WTC11 (cell line): ENCODE measurements at places on chromosomes 7 and 10.
A peak's percentile ranks its signal among the peaks of the same experiment; 100 is the strongest.

DNA sequence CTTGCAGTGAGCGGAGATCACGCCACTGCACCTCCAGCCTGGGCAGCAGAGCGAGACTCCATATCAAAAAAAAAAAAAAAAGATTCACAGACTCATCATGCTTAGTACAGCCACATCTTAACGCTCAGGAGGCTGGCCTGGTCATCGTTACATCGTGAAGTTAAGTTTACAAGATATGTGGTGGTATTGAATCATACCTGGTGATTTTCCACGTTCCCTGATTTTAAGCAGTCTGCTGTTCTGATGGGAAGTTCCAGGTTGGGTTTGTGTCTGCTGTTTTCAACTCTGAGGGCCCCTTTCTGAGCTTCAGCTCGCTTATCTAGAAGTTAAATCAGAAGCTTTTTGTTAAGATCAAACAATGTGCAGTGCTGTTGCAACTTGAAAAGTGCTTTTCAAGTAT lies 6.9 kb downstream of the PPP2R2D start:
- no peak for DNase-seq
- H3K27me3 ChIP-seq: no peaks in the 10 kb centered on the region
- H3K27ac ChIP-seq: no peak overlapping the region
- H3K4me3 ChIP-seq: no peak overlapping the region
- H3K4me1 ChIP-seq: peaks cover 41% of the 10 kb centered on the region

DNA sequence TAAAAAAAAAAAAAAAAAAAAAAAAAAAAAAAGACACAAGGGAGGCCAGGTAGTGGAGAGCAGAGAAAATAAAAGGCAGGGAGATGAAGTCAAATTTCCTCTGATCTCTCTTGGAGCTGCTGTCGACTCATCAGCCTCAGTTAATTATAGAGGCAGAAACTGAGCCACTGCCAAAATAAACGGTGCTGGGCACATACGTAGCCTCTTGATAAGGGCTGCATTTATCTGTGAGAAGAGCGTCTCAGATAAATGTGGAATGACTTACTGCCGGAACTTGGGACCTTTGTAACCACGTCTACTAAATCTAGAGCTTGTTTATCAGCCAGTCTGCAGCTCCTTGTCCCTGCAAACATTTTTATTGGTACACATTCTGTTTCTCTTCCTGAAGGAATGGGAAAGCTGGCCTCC lies 162.3 kb downstream of the BAMBI start:
- no peak overlapping the region for H3K27ac ChIP-seq
- no peak for DNase-seq
- no peak overlapping the region for H3K4me3 ChIP-seq

DNA sequence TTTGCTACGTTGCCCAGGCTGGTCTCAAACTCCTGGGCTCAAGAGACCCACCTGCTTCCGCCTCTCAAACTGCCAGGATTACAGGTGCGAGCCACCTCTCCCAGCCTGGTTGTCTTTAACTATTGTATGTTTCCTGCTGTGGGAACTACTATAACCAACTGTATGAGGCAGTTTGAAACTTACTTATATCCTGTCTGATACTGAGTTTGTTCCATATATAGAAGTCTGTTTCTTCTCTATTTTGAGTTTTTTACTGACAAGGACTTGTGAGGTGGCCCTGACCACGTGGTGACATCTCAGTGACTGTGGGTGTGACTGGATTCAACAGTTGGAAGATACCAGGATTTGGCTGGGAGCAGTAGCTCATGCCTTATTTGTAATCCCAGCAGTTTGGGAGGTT lies 14.2 kb downstream of the FBH1 start:
- no peak for DNase-seq
- no peaks in the 10 kb centered on the region for H3K4me1 ChIP-seq
- no peak overlapping the region for H3K27ac ChIP-seq
- H3K4me3 ChIP-seq: no peak overlapping the region

- no peak for DNase-seq
- H3K36me3 ChIP-seq: no peaks in the 10 kb centered on the region
- H3K4me1 ChIP-seq: 0 out of 2 replicates have a peak, but pooled peaks cover 2% of the 10 kb centered on the region
- no peak overlapping the region for H3K4me3 ChIP-seq
- no peaks in the 10 kb centered on the region for H3K27me3 ChIP-seq
Observed at GRCh38 chr10:73339436-73339835, 19.2 kb downstream of the CFAP70 start.

GRCh38 chr10:119896061-119896655 lies 3.6 kb downstream of the SEC23IP start:
- H3K27ac ChIP-seq: no peak overlapping the region
- H3K27me3 ChIP-seq: no peaks in the 10 kb centered on the region
- peaks cover 14% of the 10 kb centered on the region for H3K4me1 ChIP-seq
- H3K4me3 ChIP-seq: no peak overlapping the region

DNA sequence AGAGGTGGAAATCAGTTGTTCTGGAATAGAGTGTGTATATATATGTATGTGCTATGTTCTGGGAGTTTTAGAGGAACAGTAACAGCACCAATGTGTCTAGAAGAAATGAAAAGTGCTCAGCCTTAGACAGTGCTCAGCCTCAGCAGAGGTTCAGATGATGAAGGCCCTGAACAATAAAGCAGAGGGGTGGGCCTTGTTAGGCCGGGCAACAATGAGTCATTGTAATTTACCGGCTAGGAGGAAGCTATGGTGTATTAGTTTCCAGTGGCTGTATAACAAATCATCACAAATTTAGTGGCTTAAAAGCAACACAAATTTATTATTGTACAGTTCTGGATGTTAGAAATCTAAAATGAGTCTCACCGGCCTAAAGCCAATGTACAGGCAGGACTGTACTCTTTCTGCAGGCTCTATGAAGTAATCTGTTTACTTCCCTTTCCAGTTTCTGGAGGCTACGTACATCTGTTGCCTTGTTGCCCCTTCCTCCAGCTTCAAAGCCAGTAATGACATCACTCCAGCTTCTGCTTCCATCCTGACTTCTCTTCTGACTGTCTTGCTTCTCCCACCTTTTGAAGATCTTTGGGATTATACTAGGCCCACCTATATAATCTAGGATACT lies 84.6 kb downstream of the CH25H start:
- H3K36me3 ChIP-seq: no peaks in the 10 kb centered on the region
- no peaks in the 10 kb centered on the region for H3K27me3 ChIP-seq

DNA sequence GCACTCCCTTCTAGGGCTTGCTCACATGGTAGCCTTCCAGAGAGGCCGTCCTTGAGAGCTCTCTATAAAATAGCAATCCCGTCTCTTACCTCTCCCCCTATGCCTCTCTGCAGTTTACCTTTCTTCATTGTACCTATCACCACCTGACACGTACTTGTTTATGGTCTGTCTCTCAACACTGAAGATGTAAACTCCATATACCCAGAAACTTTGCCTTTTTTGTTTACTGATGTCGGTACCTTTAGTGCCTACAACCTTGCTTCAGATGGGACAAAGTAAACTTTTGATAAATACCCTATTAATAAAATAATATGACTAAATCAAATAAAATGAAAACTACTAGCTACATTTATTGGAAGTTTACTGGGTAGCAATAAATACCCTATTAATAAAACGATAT lies 220.6 kb downstream of the GPAM start:
- H3K36me3 ChIP-seq: peaks cover 14% of the 10 kb centered on the region
- H3K27ac ChIP-seq: no peak overlapping the region
- no peak overlapping the region for H3K4me3 ChIP-seq
- no peak for DNase-seq
- no peaks in the 10 kb centered on the region for H3K4me1 ChIP-seq

DNA sequence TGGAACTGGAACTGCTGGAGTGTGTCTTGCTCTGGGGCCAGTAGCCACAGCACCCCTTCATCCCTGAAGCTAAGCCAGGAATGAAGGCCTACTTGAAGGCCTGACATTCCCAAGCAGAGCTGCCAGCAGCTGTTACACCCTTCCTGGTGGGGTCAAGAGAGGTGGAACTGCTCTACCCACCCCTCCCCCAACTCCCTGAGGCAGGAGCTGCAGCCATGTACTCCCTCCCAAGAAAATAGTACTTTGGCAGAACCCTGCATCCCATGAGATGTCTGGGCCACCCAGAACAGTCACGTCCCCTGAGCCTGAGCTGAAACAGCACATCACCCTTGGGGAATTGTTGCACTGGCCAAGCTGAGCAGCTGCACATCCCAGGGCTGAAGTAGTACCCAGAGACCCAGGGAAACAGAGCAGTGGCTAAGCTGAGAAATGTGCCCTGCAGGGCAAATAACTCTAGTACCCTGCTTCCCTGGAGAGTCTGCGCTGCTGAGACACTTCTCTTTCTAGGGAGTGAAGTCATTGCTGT lies 63.4 kb upstream of the PLA2G12B start:
- no peak overlapping the region for H3K4me3 ChIP-seq
- H3K4me1 ChIP-seq: peaks cover 12% of the 10 kb centered on the region

- no peak overlapping the region for H3K4me3 ChIP-seq
- DNase-seq: no peak
- peaks cover 31% of the 10 kb centered on the region for H3K4me1 ChIP-seq
- peaks cover 31% of the 10 kb centered on the region for H3K36me3 ChIP-seq
- no peaks in the 10 kb centered on the region for H3K27me3 ChIP-seq
Observed at GRCh38 chr7:116906391-116906790, 44.0 kb downstream of the CAPZA2 start.

- peaks cover 8% of the 10 kb centered on the region; the same call in 1 of the 2 replicates for H3K36me3 ChIP-seq
- peak overlapping the region; percentile 84 for H3K27ac ChIP-seq
- no peak for DNase-seq
Observed at GRCh38 chr7:82319674-82320118, 123.9 kb downstream of the CACNA2D1 start.

- H3K27ac ChIP-seq: no peak overlapping the region
- no peak overlapping the region for H3K4me3 ChIP-seq
- no peak for DNase-seq
- H3K27me3 ChIP-seq: peaks cover 12% of the 10 kb centered on the region
- peaks cover 26% of the 10 kb centered on the region for H3K36me3 ChIP-seq
- H3K4me1 ChIP-seq: peaks cover 9% of the 10 kb centered on the region
Observed at GRCh38 chr10:44416021-44416771, 31.3 kb upstream of the CXCL12 start.

GRCh38 chr10:75876710-75877109 lies 445.3 kb downstream of the LRMDA start:
- no peak overlapping the region for H3K27ac ChIP-seq
- no peak overlapping the region for H3K4me3 ChIP-seq
- DNase-seq: no peak
- peaks cover 3% of the 10 kb centered on the region; the same call in 1 of the 2 replicates for H3K27me3 ChIP-seq
- peaks cover 15% of the 10 kb centered on the region for H3K4me1 ChIP-seq

DNA sequence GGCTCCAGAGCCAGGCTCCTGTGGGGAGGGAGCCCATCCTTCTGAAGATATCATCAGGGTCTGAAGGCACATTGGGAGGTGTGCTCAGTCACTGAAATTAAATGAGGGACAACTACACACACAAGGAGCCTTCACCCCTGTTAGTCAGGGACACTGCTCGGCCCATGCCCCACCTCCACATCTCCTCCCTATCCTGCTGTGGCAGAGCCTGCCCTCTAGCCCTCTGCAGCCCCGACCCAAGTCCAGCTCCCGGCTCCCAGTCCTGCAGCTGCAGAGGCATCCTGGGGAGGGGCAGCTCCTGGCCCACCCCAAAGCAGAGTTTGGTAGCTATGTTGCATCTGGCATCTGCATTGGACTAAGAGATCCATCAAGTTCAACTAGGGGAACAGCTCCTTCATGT lies 136.3 kb downstream of the ZNF248 start:
- DNase-seq: no peak
- H3K27ac ChIP-seq: no peak overlapping the region
- H3K4me1 ChIP-seq: no peaks in the 10 kb centered on the region
- peaks cover 67% of the 10 kb centered on the region for H3K36me3 ChIP-seq
- H3K27me3 ChIP-seq: peaks cover 13% of the 10 kb centered on the region

GRCh38 chr10:50152792-50153272 lies 85.1 kb downstream of the WASHC2A start:
- peak; percentile 66 for DNase-seq
- no peaks in the 10 kb centered on the region for H3K36me3 ChIP-seq
- H3K27ac ChIP-seq: no peak overlapping the region
- H3K27me3 ChIP-seq: peaks cover 25% of the 10 kb centered on the region

DNA sequence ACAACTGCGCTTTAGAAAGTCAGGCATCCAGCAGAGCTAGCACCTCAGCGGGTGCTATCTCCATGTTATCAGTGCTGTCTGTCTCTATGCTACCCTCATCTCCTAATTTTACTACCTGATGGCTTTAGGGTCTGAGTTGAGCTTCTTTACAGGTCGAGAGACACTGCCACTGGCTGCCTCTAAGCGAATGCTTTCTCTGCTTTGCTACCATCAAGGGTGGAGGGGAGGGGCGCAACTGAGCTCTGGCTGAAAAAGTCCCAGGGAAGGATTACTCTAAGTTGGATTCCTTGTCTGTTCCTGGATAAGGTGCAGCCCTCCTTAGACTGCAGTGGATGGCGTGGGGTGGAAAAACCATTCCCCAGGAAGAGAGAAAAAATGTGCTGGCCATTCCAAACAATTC lies 105.7 kb downstream of the CDK14 start:
- peaks cover 29% of the 10 kb centered on the region for H3K4me1 ChIP-seq
- no peaks in the 10 kb centered on the region for H3K27me3 ChIP-seq
- H3K27ac ChIP-seq: no peak overlapping the region

- DNase-seq: no peak
- H3K27me3 ChIP-seq: no peaks in the 10 kb centered on the region
- no peak overlapping the region for H3K27ac ChIP-seq
- no peak overlapping the region for H3K4me3 ChIP-seq
- H3K36me3 ChIP-seq: peaks cover 13% of the 10 kb centered on the region
Observed at GRCh38 chr10:124728071-124728829, 15.9 kb downstream of the FAM53B start.

DNA sequence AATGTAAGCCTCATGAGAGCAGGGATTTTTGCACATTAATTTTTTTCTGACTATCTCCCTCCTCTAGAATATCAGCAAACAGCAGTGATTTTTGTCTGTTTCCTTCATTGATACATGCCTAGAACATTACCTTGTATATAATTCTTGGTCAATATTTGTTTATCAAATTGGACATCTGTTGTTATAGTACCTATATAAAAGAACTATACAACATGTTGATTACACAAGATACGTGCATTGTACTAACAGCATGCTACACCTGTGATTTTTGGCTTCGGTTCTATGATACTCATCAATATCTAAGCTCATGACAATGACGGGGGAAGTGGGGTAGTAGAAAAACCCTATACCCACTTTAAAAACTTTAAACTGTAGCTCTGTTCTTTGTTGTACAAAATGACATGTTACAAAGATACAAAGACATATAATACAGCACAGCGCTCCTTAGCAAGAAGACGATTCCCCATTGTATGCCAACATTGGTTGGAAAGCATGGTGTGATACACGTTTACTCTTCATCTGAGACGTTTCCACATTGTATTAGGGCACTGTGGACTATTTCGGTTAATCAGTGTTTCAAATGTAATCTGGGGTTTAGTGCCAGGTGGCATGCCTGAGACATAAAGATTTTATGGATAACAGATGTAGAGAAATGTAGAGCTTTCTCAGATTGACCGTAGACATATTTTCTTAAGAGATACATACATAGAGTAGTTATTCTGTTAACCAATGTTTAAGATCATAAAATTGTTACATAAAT lies 70.5 kb upstream of the FOXP2 start:
- H3K4me3 ChIP-seq: no peak overlapping the region
- H3K27me3 ChIP-seq: no peaks in the 10 kb centered on the region
- no peak for DNase-seq
- peaks cover 6% of the 10 kb centered on the region; the same call in 1 of the 2 replicates for H3K4me1 ChIP-seq
- no peaks in the 10 kb centered on the region for H3K36me3 ChIP-seq

- H3K27me3 ChIP-seq: peaks cover 22% of the 10 kb centered on the region
- peaks cover 29% of the 10 kb centered on the region for H3K4me1 ChIP-seq
- DNase-seq: no peak
- H3K4me3 ChIP-seq: peak overlapping the region; percentile 55
- no peak overlapping the region; the same call in 1 of the 2 replicates for H3K27ac ChIP-seq
Observed at GRCh38 chr7:73395538-73396503, 37.8 kb upstream of the FZD9 start.
